ENCODE measurements at places on chromosomes 12 and 14.

GRCh38 chr12:62793256-62794217 lies 141.4 kb downstream of the PPM1H start:
- DNase-seq, result peak; percentile 93

GRCh38 chr14:61420326-61420725 lies 98.9 kb downstream of the PRKCH start:
- no peak for DNase-seq

DNA sequence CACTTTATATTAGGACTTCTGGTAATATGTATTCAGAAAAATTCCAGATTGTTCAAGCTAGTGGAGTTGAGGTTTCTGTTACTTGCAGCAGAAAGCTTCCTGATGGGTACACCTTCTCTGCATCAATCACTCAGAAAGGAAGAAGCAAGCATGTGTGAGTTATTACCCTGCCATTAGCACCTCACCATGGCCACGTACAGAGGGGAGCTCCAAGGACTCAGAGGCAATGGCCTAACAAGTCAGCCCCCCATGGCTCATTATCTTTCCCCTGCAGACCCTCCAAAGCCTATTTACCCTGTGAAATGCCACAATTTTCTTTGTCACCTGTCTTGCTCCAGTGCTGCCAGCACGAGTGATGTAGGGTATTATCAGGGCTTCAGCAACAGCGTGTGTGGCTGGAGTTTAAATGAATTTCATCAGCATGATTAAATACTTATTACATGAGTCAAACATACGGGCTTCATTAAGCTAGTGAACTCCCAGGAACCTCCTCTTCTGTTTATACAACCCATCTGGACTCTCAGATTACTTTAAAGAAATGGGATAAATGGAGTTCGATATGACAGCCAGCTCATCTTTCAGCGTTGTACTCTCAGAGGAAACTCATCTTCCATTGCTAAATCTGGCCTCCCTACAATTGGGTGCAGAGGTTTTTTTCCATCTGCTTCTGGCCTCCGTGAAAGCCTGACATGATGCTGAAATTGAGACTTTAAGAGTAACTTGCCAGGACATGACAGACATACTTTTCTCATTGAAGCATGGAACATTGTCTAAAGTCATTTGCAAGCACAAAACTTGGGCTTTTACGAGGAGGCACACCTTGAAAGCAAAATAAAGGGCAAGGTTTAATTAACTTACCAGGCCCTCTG lies 135.9 kb downstream of the TMEM30B start:
- DNase-seq, result no peak

DNA sequence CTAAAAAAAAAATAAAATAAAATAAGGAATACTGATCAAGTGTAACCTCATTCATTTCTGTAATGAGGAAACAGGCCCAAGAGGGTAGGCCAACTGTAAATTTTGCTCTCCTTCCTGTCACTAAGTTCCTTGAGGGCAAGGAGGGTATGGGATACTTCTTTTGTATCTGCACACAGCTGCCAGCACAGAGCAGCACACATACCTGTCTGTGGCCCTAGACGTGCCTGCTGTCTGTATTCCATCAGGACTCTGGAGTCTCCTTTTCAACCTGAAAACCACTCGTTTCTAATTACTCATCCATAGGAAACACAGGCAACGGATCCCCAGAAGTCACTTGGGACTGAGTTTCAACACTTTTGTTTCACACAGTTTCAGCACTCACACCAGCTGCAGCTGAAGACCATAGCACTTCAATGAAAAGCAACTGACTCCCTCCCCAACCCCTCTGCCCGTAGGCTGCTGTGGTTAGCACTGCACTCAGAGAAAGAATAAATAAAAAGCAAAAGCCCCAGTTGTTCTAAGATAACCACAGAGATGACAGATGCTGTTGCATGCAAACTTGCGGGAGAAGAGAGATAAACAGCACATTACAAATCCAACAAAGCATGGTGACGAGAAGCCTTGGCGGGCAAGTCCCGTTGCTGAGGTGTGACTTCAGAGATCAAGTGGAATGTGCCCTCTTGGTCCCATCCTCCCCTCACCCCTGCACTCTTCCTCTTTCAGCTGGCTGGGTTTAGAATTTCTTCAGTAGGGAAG lies 24.9 kb downstream of the CRACR2A start:
- DNase-seq, result no peak

DNA sequence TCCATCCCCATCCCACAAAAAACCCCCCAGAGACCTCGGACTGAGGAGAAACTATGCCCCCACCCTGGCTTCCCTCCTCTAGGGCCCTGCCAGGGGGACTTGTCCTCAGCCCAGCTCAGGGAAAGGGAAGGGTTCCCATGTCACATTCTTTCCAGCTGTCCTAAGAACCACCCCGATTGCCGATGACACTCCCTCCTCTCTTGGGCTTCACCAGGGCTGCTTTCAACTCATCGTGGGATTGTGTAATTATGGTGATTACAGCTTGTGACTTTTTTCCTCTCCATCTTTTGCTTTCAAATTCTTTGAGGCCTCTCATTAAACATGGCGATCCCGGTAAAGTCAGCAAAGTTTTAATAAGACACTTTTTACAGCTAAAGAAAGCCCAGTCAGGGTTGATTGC lies 344.0 kb downstream of the DPF3 start:
- no peak for DNase-seq

- no peak for DNase-seq
Measured at GRCh38 chr14:81613341-81614045, 79.8 kb upstream of the SEL1L start.

DNA sequence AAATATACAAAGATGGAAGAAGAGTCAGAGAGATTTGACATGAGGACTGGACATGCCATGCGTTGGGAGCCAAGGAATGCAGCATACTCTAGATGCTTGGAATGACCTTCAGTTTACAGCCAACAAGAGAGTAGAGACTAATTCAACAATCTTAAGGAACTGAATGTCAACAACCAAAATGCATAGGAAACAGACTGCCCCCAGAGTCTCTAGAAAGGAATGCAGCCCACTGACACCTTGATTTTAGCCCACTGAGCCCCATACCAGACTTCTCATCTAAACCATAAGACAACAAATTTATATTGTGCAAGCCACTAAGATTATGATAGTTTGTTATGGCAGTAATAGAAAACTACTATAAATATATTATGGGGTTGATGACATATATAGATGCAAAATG lies 611.2 kb downstream of the RPS29 start:
- DNase-seq, result no peak

DNA sequence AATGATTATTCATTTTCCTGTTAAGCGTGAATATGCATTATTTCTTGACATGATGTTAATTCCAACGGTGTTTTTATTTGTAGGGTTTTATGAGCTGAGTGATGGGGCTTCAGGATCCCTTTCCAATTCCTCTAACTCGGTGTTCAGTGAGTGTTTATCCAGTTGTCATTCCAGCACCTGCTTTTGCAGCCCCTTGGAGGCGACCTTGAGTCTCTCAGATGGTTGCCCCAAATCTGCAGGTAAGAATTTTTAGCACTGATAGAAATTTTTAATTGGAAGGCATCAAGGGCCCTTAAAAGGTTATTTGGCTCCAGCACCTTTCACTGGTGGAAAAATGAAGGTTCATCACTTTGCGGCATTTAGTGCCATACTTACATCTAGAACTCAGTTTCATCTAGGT lies 3.7 kb downstream of the DACT1 start:
- DNase-seq, result no peak

GRCh38 chr14:63891148-63891975 lies 38.6 kb downstream of the SYNE2 start:
- no peak for DNase-seq

DNA sequence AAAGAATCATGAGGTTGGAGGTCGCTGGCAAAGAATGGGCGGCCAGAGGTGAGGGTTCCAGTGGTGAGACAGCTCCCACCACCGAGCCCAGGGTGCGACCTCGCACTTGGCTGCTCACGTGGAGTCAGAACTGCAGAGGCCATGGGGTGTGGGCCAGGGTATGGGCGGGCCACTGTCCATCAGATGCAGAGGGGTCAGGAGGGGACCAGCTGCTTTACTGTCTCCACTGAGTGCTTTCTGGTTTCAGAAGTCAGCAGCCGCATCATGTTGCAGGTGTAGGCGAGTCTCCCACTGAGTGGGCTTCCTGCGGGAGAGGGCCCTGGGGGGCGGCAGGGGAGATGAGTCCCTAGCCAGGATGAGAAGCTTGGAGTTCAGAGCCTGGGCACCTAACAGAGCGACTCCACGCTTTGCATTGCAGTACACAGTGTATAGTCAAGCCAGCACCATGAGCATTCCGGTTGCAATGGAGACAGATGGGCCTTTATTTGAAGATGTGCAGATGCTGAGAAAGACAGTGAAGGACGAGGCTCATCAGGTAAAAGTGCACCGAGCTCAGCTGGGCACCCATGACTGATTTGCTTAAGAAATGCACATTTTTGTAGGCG lies 46.9 kb upstream of the DYNC1H1 start:
- no peak for DNase-seq

GRCh38 chr14:101363880-101364391 lies 197.4 kb upstream of the DIO3 start:
- DNase-seq, result no peak

Measured in Right ventricle myocardium inferior (tissue), 1 donor.